ELR (cell line): ENCODE measurements at places on chromosomes 4 and X.

- no peak for DNase-seq
Measured at GRCh38 chr4:56953680-56954520, 23.5 kb downstream of the NOA1 start.

GRCh38 chrX:30280428-30280827 lies 28.8 kb downstream of the NR0B1 start:
- DNase-seq: no peak

DNA sequence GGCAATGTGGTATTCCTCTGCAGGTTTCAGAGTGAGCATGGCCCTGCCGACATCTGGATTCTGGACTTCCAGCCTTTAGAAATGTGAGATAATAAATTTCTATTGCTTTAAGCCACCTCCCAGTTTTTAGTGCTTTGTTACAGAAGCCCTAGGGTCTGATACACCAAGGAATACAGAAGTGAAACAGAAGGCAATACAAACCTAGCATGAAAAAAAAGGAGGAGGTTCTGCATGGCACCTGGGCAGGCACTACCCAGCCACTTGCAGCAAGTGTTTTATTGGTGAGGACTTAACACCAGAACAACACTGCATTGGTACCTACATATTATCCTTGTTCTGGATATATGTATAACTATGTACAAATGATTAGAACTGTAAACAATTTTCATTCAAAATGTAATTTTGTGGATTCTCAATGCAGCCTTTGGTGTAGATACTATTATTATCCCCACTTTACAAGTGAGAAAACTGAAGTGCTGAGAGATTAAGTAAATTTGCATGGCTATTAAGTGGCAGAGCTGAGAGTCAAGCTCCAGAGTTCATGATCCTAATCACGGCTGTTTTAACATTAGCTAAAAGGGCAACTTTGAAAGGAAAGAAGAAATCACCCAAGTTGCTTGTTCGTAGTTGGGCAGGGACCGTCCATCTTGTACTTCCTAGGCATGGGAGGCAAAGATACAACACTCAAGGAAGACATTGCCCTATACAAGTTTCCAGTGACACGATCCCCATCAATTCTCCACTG lies 71.8 kb downstream of the IL21 start:
- no peak for DNase-seq

DNA sequence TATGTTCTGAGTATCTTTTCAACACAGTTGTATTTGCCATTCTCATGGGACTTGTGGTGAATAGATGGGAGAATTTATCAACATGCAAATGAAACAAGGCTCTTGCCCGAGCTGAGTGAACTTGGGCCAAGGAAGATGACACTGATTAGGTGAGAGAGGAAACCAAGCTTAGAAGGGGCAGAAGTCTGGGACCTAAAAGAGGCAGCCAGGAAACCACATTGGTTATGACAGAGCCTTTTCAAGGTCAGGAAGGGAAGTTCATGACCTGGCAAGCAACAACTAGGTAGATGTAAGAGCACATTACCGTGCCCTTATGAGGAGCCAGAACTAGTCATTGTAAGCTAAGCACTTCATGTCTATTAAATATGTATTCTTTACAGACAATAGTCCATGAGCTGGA lies 590.3 kb downstream of the PACRGL start:
- DNase-seq: no peak

DNA sequence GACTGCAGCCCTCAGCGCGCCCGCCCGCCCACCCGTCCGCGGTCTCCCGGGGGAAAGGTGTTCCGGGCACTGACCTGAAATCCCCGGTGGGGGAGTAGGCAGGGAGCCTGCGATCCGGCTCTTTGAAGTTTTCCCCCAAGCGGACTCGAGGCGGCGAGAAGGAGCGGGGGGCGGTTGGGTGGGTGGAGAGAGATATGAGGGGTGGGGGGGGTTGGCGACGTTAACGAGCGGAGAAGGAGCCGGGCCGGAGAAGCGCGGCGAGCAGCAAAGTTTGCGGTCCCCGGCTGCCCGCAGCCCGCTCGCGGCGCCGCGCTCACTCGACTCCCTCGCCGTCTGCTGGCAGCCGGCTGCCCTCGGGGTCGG lies 636 bp downstream of the BCOR start:
- no peak for DNase-seq

GRCh38 chrX:22276781-22277180 lies 4.1 kb downstream of the CBLL2 start:
- peak; percentile 17 for DNase-seq

- no peak for DNase-seq
Measured at GRCh38 chrX:154761977-154762536, 607 bp upstream of the DKC1 start.

DNA sequence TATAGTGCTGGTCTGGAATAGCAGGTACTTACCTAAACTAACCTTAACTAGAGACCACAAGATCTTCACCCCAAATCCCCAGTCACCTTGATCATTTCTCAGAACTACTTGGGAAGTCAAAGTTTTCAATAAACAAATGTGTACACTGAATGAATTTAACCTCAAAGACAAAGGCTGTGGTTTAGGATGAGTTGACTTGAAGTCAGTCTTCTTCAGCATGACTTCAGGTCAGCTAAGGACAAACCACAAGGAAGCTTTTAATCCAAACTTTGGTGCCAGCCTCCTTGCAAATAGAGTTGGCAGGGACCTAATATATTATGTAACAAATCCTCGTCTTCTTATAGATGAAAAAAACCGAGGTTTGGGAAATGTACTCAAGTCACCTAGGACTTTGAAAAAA lies 21.2 kb upstream of the VCX2 start:
- no peak for DNase-seq

DNA sequence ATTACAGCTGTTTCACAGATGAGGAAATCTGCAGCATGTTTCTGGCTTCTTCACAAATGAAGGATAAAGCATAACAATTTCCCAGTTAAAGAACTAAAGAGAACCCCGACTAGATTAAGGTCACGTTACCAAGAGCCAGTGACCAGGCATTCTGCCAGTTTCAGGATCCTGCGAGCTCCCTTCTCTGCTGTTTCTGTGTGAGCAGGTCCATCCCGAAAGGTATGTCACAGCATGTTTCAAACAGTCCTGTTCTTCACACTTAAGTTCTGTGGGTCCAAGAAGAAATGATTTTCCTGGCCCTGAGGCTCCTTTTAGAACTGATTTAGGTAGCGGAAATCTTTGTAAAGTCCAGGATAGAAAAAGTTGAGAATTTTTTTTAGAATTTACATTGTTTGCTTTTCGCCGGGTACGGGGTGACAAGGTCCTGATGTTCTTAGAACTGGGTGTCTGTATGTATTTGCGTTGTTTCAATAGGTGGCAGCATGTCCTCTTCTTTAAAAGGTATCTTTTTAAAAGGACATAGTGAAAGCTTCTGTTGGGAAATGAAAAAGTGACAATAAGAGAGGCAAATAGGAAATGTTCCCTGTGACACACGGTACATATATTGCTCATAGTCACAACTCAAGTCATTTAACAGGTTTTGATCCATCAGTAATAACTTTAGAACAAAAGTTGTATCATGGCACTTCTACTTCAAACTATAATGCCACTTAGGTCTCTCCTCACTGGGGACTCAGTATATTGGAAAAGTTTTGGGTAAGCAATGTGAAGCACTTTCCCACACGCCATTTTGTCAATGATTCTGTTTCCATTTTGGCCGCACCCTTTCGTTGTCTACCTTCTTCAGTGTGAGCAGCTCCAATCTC lies 18.4 kb downstream of the IL21 start:
- peak; percentile 61 for DNase-seq

- no peak for DNase-seq
Measured at GRCh38 chr4:15470128-15470475, 420 bp downstream of the CC2D2A start.

DNA sequence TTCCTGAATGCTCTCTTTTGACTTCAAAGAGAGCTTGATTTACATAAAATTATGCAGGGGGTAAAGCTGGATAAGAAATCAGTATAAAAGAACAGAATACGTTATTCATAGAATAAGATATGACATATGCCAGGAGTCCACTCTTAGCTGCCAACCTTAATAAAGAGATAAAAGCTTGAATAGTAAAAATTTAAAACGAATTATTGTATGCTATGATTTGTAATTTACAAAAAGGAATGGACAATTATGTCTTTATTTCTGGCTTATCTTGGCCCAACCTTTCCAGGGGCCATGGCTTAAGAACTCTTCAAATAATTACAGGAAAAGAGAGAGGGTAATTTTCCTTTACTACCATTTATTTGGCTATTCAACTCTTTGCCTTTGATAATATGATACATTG lies 192.2 kb upstream of the ITM2A start:
- DNase-seq: no peak

DNA sequence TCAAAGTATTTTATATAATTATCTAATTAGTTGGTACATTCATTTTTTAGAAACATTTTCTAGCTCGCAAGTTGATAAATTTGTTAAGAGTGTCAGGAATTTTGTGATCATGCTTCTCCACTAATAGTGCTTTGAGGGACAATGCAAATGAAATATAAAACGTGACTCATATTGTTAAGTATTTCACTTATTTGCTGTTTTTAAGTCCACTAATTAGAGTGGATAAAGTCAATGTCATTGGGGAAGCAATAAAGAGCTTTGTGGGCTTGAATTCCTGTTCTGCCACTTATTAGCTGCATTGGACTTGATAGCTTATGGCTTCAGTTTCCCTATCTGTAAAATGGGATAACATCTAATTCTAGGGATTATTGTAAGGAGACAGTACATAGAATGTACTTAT lies 26.5 kb upstream of the ANAPC4 start:
- DNase-seq: peak; percentile 20

- no peak for DNase-seq
Measured at GRCh38 chrX:139724626-139725025, 16.7 kb upstream of the MCF2 start.

GRCh38 chrX:112137276-112137675 lies 54.7 kb upstream of the TRPC5 start:
- DNase-seq: no peak

- DNase-seq: no peak
Measured at GRCh38 chr4:153010146-153010545, 74.0 kb downstream of the FHDC1 start.

DNA sequence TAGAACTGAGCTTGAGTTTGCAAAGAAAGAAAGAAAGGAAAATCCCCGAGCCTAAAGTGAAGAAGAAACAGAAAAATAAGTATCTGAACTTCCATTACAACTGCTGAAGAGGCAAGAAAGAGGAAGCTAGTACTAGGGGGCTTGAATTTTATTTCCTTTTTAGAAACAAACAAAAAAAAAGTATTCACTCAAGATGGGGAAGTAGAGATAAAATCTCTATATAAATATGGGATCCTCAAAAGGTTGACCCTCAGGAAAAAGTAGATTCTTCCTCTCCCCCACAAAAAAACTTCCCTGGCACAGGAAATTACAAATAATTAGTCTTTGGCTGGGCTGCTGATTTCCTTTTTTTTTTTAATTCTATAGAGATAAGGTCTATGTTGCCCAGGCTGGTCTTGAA lies 16.0 kb downstream of the LRBA start:
- DNase-seq: no peak

DNA sequence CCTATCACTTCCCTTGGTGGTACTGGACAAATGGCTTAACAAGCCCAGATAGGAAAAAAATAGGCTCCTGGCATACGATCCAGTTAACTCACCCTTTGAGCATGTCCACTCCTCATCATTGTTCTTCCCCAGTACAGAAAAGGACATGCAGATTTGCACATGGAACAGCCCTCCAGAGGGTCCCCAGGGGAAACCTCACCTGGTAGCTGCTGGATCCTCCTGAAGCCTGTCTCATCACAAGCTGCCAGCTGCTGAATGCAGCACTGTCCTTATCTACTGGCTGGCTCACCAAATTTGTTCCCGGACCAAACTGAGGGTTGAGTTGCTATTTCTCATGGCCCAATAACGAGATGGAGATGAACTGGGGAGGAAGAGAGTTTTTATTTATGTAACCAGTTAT lies 49.4 kb downstream of the SERTM2 start:
- DNase-seq: no peak

DNA sequence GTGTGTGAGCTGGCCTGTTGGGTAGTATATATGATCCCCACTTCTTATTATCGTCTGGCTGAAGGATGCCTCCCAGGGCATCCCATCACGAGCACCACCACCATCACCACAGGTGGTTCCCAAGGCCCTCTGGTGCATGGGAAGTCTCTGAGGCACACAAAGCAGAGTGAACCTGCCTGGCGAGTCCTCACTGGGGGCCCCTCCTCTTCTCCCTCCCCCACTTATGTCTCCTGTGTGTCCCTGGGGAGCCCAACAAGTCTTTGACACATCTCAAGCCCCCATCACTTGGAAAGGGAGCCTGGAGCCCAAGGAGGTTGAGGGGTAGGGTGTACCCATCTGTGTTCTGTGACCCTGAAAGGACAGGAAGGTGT lies 45.5 kb upstream of the NKX1-1 start:
- DNase-seq: no peak

GRCh38 chrX:120090208-120090607 lies 12.7 kb upstream of the RHOXF2B start:
- DNase-seq: no peak

DNA sequence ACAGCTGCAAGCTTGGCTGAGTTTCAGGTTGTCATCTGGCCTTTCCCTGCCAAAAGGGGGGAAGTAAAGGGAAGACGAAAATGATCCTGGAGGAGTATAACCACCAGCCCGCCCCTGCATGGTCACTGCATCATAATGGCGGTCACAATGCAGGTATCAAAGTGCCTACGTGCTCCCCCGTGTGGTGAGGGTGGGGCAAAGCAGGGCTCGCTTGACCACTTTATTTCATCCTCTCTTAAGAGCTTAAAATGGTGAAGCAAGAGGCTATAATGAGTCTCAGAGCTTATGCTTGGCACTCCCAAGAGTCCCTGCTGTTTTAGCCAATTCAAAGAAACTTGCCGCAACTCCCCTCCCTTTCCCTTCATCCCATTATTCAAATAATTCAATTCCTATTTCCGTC lies 105.6 kb downstream of the APOOL start:
- DNase-seq: peak; percentile 10

- DNase-seq: no peak
Measured at GRCh38 chrX:146602246-146602645, 207.3 kb upstream of the CXorf51B start.

- no peak for DNase-seq
Measured at GRCh38 chr4:8073206-8073863, 85.3 kb downstream of the ABLIM2 start.

- no peak for DNase-seq
Measured at GRCh38 chr4:8679032-8679431, 86.5 kb downstream of the CPZ start.

- peak; percentile 45 for DNase-seq
Measured at GRCh38 chr4:73872316-73873108, 3.3 kb downstream of the CXCL1 start.

DNA sequence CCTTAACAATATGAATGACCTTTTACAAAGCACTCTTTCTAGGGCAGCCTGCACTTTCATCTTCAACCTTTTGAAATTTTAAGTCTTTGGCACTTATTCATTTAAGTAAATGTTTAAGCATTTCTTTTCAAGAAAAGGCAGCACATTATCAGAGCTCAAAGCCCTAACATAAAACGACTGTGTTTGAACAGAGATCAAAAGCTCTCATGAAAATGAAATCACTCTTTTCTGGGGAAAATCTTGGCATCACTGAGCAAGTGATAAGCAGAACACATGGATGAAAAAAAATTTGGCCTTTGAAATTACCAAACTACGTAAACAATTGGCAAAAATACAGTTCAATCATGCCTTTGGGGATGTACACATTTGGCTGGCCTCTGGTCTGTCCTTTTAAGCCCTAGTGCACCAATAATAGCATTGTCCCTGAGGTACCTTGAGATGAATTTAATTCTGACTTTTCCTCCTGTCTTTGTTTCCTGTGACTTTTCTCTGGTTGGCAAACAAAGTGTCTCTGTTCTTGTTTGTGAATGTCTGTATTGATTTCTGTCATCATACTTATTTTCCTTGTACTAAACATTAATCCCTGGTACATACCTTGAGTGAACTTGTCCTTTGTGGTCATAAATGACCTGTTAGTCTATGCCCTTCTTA lies 12.9 kb upstream of the ODAM start:
- no peak for DNase-seq
